ENCODE measurements at places on chromosomes 5 and 9. TPM values are rescaled to one million over a fixed set of nuclear protein-coding genes. Genes with fewer than 3 reads are reported as not detected.

- no peak overlapping the region for H3K4me3 ChIP-seq
- no peak for DNase-seq
- no peak overlapping the region for H3K27ac ChIP-seq
- no peaks in the 10 kb centered on the region for H3K4me1 ChIP-seq
- H3K27me3 ChIP-seq = no peaks in the 10 kb centered on the region
Measured at GRCh38 chr5:55385227-55385626, 77.4 kb downstream of the MTREX start.

DNA sequence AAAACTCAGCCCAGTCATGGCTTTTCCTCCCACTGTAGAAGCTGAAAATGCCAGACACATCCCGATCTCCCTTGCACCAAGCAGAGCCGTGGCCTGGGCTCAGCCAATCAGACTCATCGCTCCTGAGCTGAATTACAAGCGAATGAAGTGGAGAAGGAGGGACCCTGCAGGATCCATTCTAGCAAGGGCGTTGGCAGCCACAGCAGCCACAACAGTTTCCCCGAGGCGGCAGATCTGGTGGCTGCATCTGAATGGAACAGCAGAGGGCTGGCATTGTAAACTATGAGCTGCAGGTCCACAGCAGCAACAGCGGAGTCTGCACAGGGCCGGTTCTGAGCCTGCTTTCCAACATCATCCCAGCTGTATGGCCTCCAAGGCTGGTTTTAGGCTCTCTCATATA is 23.8 kb downstream of the ALG2 start:
- H3K27me3 ChIP-seq = no peaks in the 10 kb centered on the region
- H3K27ac ChIP-seq = no peak overlapping the region
- no peak overlapping the region for H3K4me3 ChIP-seq
- H3K4me1 ChIP-seq = no peaks in the 10 kb centered on the region

DNA sequence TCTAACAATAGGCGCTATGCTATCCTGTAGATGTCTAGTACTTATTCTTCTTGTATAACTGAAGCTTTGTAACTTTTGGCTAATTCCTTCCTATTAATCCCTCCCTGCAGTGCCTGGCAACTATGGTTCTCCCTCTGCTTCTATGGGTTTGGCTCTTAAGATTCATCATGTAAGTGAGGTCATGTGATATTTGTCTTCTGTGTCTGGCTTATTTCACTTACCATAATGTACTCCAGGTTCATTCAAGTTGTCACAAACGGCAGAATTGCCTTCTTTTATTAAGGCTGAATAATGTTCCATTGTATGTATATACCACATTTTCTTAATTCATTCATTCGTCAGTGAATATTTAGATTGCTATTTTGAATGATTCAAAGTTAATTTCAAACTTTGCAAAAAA is 149.9 kb upstream of the GAS1 start:
- no peaks in the 10 kb centered on the region for H3K4me1 ChIP-seq
- H3K36me3 ChIP-seq = no peaks in the 10 kb centered on the region
- no peak overlapping the region for H3K4me3 ChIP-seq
- H3K27me3 ChIP-seq = no peaks in the 10 kb centered on the region
- DNase-seq = no peak
- H3K27ac ChIP-seq = no peak overlapping the region

DNA sequence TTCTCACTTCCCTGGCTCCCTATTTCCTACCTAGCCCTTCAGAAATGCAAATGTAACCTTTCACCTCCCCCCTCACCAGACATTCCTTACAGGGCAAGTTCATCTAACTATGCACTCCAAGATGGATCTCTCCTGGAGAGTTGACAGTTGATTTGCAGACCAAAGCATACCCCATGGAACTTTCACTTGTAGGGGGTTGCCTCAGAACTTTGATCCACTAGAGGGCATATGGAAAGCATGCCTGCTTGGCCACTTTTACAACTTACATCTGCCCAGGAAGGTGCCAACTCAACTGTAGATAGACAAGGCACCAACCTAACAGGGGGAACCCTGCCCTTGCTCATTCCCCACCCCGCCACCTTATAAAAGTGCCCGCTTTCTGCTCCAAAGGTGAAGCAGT is 187.8 kb downstream of the NXNL2 start:
- no peaks in the 10 kb centered on the region for H3K36me3 ChIP-seq
- no peak for DNase-seq
- H3K27me3 ChIP-seq = no peaks in the 10 kb centered on the region
- no peak overlapping the region for H3K27ac ChIP-seq
- H3K4me3 ChIP-seq = no peak overlapping the region
- no peaks in the 10 kb centered on the region for H3K4me1 ChIP-seq

The PCDHGC5 gene
- total RNA-seq = not detected

DNA sequence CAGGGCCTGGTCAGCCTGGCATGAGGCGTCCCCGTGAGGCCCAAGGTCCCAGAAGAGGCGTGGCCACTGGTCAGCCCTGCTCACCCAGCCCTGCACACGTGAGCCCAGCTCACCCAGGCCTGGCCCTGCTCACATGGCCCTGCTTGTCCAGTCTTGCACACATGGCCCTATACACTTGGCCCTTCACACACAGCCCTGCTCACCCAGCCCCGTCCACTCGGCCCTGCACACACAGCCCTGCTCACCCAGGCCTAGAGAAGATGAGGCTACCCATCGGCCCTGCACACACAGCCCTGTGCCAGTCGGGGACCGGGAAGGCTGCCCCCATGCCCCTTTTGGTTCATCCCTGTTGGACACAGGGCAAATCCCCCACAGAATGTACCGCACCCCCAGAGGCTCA is 28.4 kb downstream of the ZDHHC11B start:
- H3K36me3 ChIP-seq = no peaks in the 10 kb centered on the region
- H3K27ac ChIP-seq = no peak overlapping the region
- DNase-seq = no peak
- no peaks in the 10 kb centered on the region for H3K27me3 ChIP-seq
- H3K4me3 ChIP-seq = no peak overlapping the region

GRCh38 chr5:74342948-74343682 is 297.4 kb downstream of the ENC1 start:
- no peaks in the 10 kb centered on the region for H3K4me1 ChIP-seq
- no peak overlapping the region for H3K4me3 ChIP-seq
- no peak for DNase-seq
- H3K27ac ChIP-seq = no peak overlapping the region
- no peaks in the 10 kb centered on the region for H3K27me3 ChIP-seq

The OCLN gene
- total RNA-seq = 6.0 TPM

DNA sequence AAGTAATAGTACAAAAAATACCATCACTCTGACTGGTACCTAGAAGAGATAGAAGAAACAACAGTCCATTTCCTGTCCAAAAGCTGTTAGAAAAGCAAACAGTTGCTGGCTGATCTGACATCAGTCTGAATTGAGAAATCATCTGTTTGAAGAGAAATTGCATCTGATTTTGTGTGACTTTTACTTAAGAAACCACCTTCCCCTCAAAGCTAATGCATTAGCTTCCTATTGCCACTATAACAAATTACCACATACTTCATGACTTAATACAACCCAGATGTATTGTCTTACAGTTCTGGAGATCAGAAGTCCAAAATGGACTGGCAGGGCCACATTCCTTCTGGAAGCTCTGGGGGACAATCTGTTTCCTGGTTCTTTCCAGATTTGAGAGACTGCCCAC is 385.9 kb upstream of the TLE4 start:
- H3K4me3 ChIP-seq = no peak overlapping the region
- no peak overlapping the region for H3K27ac ChIP-seq
- H3K36me3 ChIP-seq = no peaks in the 10 kb centered on the region
- no peak for DNase-seq
- no peaks in the 10 kb centered on the region for H3K4me1 ChIP-seq

DNA sequence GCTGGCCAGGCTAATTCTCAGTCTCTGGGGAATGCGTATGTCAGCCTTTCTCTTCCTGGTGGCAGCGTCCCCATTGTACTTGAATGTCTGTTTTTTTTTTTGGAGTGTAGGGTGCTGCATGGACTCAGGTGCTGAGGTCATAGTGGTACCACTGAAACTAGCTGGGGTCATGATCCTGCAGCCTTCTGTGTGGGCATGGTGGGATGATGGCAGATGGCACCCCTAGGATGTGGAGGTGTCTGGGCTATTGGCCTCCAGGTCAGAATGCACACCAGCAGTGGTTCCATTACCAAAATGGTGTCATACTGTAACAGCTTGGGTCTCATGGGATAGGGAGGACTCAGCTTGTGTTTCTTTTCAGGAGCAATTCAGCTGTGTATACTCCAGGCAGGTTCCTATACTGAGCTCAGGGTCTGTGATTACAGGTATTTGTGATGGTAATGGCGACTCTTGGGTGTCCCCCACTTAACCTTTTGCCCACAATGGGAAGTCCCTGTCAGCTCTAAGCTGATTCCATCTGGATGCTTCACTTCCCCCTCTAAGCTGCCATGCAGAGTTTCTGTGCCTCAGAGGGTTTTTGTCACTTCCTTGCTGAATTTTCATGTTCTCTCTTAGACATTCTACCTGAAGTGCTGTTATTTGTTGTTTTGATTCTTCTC is 17.9 kb downstream of the HSD17B4 start:
- H3K36me3 ChIP-seq = no peaks in the 10 kb centered on the region
- H3K4me1 ChIP-seq = peaks cover 4% of the 10 kb centered on the region
- H3K27ac ChIP-seq = no peak overlapping the region
- H3K4me3 ChIP-seq = no peak overlapping the region
- H3K27me3 ChIP-seq = no peaks in the 10 kb centered on the region
- DNase-seq = no peak
